ENCODE measurements at places on chromosomes 5 and 9.

GRCh38 chr9:101028346-101029314 lies at the start of gene PLPPR1:
Gene PLPPR1, plus strand, starts transcription at chr9:101028727.
- H3K4me1 ChIP-seq = peaks cover 17% of the 10 kb centered on the region
- no peak within 1 kb of the TSS for H3K27ac ChIP-seq
- no peaks in the 10 kb centered on the region for H3K27me3 ChIP-seq

- H3K4me1 ChIP-seq = no peaks in the 10 kb centered on the region
- H3K27ac ChIP-seq = no peak overlapping the region
- no peak overlapping the region for H3K4me3 ChIP-seq
- H3K27me3 ChIP-seq = no peaks in the 10 kb centered on the region
- DNase-seq = no peak
Measured at GRCh38 chr5:113257545-113257944, 177.2 kb downstream of the TSSK1B start.

- no peak overlapping the region for H3K4me3 ChIP-seq
- H3K27me3 ChIP-seq = no peaks in the 10 kb centered on the region
- H3K36me3 ChIP-seq = no peaks in the 10 kb centered on the region
- no peak for DNase-seq
Measured at GRCh38 chr9:116262448-116262847, 108.9 kb downstream of the PAPPA start.

- H3K4me3 ChIP-seq = no peak overlapping the region
- H3K4me1 ChIP-seq = no peaks in the 10 kb centered on the region
- DNase-seq = no peak
- no peak overlapping the region for H3K27ac ChIP-seq
- no peaks in the 10 kb centered on the region for H3K27me3 ChIP-seq
- H3K36me3 ChIP-seq = no peaks in the 10 kb centered on the region
Measured at GRCh38 chr5:152107220-152107619, 182.6 kb upstream of the GLRA1 start.

- no peaks in the 10 kb centered on the region for H3K27me3 ChIP-seq
- no peaks in the 10 kb centered on the region for H3K36me3 ChIP-seq
- no peak overlapping the region for H3K4me3 ChIP-seq
Measured at GRCh38 chr9:92739346-92739970, 25.2 kb downstream of the BICD2 start.

DNA sequence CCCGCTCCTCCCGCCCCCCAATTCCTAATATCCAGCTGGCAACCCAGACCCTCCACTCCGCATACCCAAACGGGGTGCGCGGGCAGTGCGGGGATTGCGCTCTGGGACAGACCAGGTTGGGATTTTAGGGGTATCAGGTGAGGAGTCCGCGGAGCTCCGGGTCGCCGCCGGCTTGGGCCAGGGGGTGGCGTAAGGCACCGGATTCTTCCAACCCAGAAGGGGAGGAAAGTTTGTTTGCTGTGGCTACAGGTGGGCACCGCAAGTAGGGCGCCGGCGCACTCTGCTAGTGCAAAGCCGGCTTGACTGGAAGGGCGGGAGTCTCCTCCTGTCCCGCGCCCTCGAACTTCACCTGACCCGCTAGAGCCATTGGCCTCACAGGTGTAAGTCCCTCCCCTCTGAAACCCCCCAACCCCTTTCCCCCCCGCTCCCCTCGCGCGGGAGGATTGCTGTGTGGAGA lies 709 bp downstream of the IQGAP2 start:
- H3K4me3 ChIP-seq = peak overlapping the region; percentile 67
- peaks cover 24% of the 10 kb centered on the region for H3K4me1 ChIP-seq
- H3K27ac ChIP-seq = peak overlapping the region; percentile 78
- no peak for DNase-seq
- no peaks in the 10 kb centered on the region for H3K27me3 ChIP-seq

DNA sequence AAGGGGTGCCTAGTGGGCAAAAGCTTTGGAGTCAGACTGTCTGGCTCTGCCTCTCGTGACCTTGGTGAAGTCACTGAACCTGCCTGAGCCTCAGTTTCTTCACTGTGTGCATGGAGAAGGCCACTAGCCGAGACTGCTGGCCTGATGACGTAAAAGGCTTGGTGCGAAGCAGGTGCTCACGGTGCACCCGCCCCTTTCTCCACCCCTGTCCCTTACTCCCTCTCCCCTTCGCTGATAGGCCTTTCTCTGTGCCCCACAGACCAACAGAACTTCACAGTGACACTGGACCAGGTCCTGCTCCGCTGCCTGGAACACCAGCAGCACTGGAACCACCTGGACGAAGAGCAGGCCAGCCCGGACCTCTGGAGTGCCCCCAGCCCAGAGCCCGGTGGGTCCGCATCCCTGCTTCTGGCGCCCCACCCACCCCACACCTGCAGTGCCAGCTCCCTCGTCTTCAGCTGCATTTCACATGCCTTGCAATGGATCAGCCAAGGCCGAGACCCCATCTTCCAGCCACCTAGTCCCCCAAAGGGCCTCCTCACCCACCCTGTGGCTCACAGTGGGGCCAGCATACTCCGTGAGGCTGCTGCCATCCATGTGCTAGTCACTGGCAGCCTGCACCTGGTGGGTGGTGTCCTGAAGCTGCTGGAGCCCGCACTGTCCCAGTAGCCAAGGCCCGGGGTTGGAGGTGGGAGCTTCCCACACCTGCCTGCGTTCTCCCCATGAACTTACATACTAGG lies 10.4 kb downstream of the FPGS start:
- H3K27ac ChIP-seq = no peak overlapping the region
- peaks cover 28% of the 10 kb centered on the region for H3K4me1 ChIP-seq
- no peak for DNase-seq
- peaks cover 65% of the 10 kb centered on the region for H3K36me3 ChIP-seq
- no peak overlapping the region for H3K4me3 ChIP-seq

DNA sequence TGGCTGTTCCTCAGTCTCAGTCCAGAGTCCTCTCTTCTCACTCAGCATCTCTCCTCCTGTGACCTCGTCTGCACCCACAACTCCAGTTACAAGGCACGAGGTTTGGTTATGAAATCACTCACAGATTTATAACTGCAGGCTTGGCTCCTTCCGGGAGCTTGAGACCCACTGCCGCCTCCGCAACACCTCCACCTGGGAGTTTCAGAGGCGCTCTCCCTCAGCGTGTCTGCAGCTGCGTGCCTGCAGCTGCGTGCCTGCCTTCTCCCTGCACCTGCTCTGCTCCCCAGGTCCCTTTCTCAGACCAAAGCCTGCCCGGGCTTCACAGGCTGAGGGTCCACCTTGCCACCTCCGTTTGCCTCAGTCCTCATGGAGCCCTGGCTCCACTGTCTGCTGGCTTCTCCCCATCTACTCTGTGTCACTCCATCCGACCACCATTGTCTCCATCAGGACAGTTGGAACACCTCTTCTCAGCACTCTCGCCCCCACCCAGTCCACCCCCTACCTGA lies 51.5 kb downstream of the HRH2 start:
- DNase-seq = no peak
- no peak overlapping the region for H3K27ac ChIP-seq
- no peak overlapping the region for H3K4me3 ChIP-seq
- H3K27me3 ChIP-seq = no peaks in the 10 kb centered on the region
- no peaks in the 10 kb centered on the region for H3K4me1 ChIP-seq

DNA sequence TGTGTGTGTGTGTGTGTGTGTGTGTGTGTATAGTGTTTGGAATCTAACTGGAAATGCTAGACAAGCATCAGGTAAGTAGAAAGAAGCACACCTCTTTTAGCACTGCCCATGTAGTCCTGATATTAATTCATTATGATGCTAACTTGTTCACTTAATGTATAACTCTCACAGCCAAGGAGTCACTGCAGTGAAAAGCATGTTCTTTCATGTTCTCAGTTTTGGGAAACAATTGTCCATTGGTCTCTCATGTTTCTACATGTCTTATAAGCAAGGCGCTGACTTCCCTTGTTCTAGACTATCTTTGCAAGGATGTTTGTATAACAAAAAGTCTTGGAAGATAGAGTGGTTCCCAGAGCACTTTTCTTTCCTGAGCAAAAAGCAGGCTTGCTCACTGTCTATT lies 148.8 kb upstream of the TNPO1 start:
- no peaks in the 10 kb centered on the region for H3K27me3 ChIP-seq
- DNase-seq = no peak
- H3K27ac ChIP-seq = no peak overlapping the region
- H3K4me3 ChIP-seq = no peak overlapping the region

DNA sequence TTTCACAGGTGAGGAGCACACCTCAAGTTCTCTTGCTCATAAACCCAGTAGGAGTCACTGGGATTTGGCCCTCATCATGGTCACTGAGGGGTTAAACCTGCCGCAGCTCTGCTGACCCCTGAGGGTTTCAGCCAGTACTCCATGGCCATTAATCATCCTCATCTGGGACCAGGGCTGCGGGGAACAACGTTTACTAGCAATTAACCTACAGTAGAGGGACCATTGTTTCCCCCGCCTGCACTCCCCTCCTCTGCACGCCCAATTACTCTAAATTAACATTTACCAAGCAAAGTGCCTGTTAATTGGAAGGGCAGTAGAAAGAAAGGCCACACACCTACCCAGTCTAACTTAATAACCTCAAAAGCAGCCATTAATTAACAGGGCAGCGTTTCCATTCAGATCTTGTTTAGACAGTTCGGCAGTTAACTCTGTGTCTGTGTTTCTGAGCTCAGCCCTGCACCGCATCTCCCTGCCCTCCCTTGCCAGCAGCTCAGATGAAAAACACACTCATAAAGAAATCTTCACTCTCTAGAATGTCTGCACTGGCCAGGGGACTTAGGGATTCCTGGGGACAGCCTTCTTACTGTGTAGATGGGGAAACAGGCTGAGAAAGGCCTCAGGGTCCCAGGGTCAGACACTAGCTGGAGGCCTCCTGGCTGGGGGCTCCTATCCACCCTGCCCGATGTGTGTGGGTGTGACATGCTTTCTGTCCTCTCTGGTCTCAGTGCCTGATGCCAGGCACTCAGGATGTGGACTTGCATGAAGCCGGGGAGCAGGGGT lies 51.6 kb downstream of the ALG2 start:
- no peak overlapping the region for H3K27ac ChIP-seq
- no peak for DNase-seq
- no peaks in the 10 kb centered on the region for H3K4me1 ChIP-seq
- H3K36me3 ChIP-seq = no peaks in the 10 kb centered on the region

DNA sequence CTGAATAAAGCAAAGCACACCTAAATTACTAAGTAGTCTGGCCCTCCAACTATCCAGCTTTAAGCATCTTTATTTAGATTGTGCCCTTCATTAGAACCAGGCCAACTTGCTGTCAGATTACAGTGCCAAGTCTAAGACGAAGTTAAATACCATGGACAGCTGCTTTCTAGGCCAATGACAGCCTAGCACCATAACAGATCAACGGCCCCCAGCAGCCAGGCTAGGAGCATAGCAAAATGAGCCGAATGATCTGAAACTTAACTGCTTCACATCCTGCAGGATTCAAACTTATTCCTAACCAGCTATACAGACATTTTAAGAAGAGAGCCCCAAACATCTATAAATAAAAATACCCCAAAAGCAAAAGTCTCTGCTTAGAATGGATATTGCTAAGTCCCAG lies 6.8 kb downstream of the SLC24A2 start:
- no peak overlapping the region for H3K27ac ChIP-seq
- H3K4me1 ChIP-seq = no peaks in the 10 kb centered on the region
- no peaks in the 10 kb centered on the region for H3K36me3 ChIP-seq
- H3K4me3 ChIP-seq = no peak overlapping the region

GRCh38 chr9:135941288-135941995 lies 19.7 kb downstream of the UBAC1 start:
- H3K4me3 ChIP-seq = no peak overlapping the region
- peaks cover 10% of the 10 kb centered on the region for H3K4me1 ChIP-seq
- no peak for DNase-seq
- H3K36me3 ChIP-seq = peaks cover 79% of the 10 kb centered on the region

GRCh38 chr5:112308608-112309007 lies 110.5 kb downstream of the EPB41L4A start:
- peaks cover 5% of the 10 kb centered on the region for H3K4me1 ChIP-seq
- H3K4me3 ChIP-seq = no peak overlapping the region
- no peaks in the 10 kb centered on the region for H3K27me3 ChIP-seq

DNA sequence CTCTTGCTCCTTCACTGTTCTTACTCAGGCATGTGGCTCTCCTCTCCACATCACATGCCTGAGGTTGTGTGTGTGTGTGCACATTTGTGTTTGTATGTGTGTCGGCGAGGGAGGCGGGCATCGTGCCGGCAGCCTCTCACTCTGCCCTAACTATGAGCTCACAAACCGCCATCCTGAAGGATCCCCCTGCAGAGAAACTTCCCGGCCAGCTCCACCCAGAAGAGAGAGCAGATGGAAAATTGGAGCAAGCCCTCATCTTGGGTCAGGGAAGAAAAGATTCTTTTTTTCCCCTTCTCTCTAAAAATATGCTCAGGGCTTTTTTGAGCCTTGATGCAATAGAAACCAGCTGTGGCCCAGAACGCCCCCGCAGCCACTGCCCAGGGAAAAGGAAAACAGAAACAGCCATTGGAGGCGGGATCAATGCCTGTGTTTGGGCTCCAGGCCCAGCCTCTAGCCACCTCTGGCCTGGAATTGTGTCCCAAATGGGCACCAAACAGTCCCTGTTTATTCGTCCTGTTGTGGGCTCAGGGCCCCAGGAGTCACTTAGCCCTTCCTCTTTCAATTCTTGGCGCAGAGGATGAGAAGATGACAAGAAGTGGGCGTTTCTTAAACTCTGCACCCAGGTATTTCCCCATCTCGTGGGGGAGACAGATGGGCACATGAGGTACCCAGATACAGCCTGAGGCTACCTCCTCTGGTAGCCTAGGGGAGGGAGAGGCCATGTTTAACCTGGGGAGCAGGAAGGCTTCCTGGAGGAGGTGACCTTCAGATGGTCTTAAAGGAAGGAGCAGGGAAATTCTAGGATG lies 151.5 kb downstream of the RGS3 start:
- no peak overlapping the region for H3K4me3 ChIP-seq
- peaks cover 58% of the 10 kb centered on the region for H3K4me1 ChIP-seq
- peak; percentile 72 for DNase-seq
- H3K27me3 ChIP-seq = no peaks in the 10 kb centered on the region
- no peaks in the 10 kb centered on the region for H3K36me3 ChIP-seq
- H3K27ac ChIP-seq = peak overlapping the region; percentile 60

GRCh38 chr5:93430118-93430517 lies 150.9 kb downstream of the NR2F1-AS1 start:
- H3K36me3 ChIP-seq = no peaks in the 10 kb centered on the region
- H3K27me3 ChIP-seq = no peaks in the 10 kb centered on the region
- H3K27ac ChIP-seq = no peak overlapping the region
- no peaks in the 10 kb centered on the region for H3K4me1 ChIP-seq
- H3K4me3 ChIP-seq = no peak overlapping the region

GRCh38 chr9:74800226-74800625 lies 87.5 kb downstream of the TRPM6 start:
- no peaks in the 10 kb centered on the region for H3K4me1 ChIP-seq
- no peaks in the 10 kb centered on the region for H3K27me3 ChIP-seq
- no peak overlapping the region for H3K27ac ChIP-seq
- no peak overlapping the region for H3K4me3 ChIP-seq
- DNase-seq = no peak

GRCh38 chr5:100609594-100609993 lies 74.4 kb downstream of the FAM174A start:
- DNase-seq = no peak
- no peaks in the 10 kb centered on the region for H3K4me1 ChIP-seq
- no peak overlapping the region for H3K4me3 ChIP-seq
- no peaks in the 10 kb centered on the region for H3K36me3 ChIP-seq
